ENCODE measurements at places on chromosomes 1 and 21.

DNA sequence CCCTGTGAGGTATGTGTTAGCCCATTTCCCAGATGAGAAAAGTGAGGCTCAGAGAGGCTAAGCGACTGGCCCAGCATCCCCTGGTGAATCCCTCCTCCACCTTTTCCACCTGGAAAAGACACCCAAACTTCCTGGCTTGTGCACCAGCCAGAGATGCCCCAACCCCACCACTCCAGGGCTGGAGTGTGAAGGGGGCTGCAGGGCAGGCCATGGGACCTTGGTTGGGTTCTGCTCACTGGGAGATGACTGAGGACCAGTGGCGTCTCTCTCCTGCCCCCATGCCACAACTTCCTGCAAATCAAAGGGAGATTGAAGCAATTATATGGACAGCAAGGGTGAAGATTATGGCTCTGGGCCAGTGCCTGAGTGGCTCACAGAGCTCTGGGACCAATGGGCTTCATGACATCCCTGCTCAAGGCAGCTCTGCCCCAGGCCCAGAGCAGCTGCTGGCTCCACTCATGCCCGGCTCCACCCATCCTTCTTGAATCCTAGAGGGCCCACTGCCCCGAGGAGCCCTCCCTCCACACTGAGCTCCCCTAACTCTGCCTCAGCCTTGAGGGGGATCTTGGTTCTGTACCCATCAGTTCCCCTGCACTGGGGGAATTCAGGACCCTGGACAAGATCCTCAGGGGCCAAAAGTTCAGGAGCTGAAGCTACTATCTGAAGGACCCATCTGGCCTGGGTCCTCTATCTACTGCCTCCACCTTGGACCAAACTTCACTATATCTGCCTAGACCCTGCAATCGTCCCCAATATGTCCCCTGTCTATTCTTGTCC is 416.9 kb downstream of the PTPRU start:
- DNase-seq = no peak

DNA sequence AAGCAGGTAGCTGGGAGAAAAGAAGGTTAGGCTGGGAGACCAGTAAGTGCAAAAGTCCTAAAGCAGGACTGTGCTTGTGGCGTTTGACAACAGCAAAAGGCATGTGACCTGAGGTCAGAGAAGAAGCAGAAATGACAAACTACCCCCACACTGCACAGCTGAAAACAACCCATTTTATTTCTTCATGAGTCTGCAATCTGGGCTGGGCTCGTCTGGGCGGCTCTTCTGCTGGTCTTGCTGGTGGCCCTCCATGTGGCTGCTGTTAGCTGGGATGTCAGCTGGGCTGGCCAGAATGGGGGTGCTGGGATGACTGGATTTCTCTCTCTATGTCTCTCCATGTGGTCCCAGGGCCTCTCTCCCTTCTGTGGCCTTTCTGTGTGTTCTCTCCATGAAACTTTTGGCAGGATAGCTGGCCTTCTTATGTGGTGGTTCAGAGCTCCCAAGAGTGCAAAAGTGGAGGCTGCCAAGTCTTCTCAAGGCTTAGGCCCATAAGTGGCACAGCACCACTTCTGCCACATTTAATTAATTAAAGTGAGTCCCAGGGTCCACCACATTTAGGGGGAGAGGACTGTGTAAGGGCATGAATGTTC is 128.6 kb downstream of the RIPK4 start:
- no peak for DNase-seq

- no peak for DNase-seq
Measured at GRCh38 chr21:39144191-39144590, 39.1 kb downstream of the PSMG1 start.

DNA sequence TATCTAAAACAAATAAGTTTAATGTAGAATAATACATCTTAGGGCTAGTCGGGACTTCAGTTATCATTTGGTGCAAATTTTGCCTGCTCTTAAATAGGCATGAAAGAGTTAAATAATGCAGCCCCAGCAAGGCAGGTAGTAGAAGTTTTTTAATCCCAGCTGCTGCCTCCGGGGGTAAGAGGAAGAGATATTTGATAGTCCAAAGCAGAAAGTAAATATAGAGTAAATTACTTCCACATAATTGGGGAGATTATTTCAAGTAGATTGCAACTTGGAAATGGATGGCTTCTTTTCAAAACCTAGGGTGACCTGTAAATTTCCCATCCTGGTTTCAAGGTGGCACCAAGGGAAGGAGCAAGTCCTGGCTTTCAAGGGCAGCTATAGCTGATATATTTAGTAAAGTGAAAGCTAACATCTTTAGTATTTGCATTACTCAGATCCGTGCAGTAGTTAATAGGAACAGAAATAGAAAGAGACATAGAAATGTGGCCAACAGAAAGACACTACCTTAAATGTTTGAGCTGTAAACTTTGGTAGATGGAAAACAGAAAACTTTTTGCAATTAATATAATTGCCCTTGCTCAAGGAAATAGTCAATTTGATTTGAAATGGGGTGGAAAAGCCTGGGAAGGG is 109.1 kb downstream of the LMO4 start:
- no peak for DNase-seq

DNA sequence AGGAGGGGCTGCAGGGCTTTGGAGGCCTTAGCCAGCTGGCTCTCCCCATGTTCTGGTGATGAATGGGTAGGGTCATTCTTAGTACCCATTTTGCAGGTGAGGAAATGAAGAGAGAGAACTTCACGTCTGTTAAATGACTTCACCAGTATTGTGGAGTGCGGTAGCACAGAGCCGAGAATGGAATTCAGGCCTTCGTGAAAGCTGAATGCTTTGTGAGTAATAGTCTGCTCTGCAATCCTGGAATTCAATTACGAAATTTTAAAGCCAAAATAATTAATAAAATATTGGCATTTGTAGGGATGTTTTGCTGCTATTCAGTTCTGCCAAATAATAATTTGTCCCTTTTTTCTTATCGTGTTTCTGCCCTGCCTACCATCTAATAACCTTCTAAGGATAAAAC is 197.7 kb downstream of the GREM2 start:
- no peak for DNase-seq

- no peak for DNase-seq
Measured at GRCh38 chr1:233982827-233983518, 78.5 kb downstream of the SLC35F3 start.

Measured in activated naive CD4-positive, alpha-beta T cell treated with Interleukin-2 at 50 U/mL for 16 hours (primary cell).